M059J (cell line): ENCODE measurements at places on chromosomes 6 and 20.

DNA sequence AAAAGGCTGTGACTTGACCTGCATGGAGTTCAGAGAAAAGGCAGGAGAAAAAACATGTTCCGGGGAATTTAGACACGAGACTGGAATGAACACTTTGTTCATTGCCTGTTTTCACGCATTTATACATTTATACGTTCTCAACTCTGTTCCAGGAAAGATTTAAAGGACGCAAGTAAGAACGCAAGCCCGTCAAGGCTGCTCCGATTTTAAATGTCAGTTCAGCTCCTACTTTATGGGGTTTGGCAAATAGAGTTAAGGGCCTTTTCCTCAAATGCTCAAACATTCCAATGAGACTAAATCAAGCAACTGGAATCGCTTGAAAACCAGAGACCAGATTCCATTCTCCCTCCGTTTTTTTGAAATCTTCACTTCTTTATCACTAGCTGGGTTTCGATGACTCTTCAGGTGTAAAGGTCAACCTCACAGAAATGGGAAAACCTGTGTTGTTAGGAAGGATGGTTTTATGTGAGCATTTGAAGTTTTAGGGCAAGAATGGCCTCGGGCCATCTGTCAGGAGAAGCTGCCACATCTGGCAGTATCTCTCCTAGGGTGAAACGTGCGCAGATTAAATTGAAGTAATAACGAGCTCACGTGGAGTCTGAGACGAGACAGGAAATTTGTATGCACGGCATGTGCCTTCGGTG is 24.9 kb downstream of the TTLL2 start:
- no peak for DNase-seq

DNA sequence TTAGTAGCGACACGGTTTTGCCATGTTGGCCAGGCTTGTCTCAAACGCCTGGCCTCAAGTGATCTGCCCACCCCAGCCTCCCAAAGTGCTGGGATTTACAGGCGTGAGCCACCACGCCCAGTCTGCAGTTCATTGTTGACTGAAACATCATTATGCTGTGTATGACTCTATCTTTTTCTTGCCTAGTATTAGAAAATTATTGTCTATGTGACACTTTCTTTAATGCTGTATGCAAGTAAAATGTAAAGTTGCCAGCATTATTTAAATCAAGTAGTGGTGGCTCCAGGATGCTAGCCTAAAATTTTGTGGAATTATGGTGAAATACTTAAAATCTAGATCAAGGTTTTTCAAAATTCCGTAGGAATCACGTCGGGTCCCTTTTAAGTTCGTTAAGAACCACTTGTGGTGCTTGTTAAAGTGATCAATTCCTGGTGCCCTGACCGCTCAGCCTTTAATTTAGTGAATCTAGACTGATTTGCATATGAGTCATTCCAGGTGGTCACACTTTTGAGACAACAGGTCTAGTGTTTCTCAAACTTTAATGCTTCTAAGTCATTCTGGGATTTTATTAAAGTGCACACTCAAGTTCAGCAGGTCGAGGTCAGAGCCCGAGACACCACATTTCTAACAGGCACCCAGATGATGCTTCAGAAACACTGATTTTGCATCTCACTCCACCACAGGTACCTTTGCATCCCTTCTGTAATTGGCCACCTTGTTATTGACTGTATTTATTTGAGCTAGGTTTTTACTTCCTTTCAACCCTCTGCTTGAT is 132.6 kb upstream of the MTHFD1L start:
- no peak for DNase-seq

DNA sequence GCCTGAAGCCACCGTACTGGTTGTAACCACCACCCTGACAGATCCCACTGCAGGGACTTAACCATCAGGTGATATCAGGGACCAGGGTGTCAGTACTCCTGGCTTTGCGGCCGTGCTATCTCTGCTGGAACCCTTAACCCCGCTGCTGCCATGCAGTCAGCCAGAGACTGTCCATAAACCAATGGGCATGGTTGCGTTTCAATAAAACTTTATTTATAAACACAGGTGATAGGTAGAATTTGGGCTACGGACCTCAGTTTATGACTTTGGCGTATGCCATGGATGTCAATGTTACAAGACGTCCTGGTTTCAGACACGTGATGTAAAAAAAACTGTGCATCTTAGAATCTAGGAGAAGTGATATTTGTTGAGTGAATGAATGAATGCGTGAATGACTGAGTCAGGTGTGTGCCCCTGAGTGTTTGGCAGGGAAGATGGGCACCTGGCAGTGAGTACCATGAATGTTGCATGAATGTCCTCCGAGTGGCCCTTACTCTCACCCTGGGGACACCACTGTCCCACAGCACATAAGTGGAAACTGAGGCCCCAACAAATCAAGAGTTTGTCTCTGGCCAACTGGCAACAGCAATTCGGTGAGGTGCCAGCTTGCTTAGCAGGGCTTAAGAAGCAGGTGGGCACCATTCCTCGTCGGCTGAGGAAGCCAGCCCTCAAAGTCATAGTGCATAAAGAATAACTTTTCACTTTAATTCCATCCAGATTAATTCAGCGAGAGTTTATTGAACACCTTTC is 64.0 kb upstream of the APCDD1L start:
- DNase-seq = no peak

DNA sequence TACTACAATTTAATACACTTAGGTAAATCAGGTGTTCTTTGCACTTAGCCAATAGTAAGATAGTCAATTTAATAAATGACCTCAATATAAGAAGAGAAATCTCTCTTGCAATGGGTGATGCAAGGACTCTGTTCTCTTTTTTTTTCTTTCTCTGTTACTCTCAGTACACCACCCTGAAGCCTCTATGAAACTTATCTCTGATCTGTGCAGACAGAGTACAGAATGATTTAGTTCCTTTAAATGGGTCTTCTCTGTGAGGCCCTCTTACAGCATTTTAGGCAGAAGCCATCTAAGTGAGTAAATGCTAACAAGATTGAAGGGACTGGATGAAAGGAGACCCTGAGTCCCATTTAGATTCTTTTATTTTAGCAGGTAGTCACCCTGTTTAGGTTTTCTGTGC is 312.8 kb downstream of the RFPL4B start:
- DNase-seq = no peak

DNA sequence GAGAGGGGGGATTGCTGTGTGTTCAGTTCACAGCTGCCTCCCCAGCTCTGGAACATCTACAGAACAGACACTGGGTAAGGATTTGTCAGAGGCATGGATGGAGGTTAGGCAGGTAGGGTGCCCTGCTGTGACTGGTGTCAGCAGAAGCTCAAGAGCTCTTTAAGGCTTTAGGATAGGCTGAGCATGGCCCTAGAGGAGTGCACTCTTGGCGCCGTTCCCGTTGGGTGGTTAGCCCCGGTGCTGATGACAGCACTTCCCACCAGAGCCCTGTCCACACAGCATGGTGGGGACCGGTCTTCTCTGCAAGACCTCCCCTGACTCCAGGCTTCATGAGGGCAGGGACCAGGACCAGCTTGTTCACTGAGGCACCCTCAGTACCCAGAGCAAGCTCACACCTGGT is 262.0 kb downstream of the BMP7 start:
- DNase-seq = peak; percentile 37

GRCh38 chr6:51432481-51432880 is 613.8 kb downstream of the TFAP2B start:
- peak; percentile 20 for DNase-seq

- DNase-seq = peak; percentile 3
Measured at GRCh38 chr6:38750968-38751615, 36.0 kb downstream of the DNAH8 start.

DNA sequence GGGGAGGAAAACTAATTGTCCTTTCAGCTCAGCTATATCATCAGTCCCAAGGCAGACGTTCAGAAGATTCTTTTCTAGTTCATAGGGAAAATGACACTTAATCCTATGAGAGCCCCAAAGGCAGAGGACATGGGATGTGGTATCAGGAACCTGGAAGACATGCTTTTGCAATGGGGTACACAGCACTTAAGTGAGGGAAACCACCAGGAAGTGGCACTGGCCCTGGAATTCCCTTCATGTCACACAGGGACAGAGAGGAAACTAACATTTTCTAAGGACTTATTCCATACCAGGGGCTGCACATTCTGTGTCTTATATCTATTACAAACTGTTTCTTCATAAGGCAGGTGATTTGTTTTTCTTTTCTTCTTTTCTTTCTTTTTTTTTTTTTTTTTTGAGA is 28.2 kb downstream of the VPS52 start:
- no peak for DNase-seq

GRCh38 chr6:15843764-15844163 is 180.9 kb upstream of the DTNBP1 start:
- DNase-seq = no peak

DNA sequence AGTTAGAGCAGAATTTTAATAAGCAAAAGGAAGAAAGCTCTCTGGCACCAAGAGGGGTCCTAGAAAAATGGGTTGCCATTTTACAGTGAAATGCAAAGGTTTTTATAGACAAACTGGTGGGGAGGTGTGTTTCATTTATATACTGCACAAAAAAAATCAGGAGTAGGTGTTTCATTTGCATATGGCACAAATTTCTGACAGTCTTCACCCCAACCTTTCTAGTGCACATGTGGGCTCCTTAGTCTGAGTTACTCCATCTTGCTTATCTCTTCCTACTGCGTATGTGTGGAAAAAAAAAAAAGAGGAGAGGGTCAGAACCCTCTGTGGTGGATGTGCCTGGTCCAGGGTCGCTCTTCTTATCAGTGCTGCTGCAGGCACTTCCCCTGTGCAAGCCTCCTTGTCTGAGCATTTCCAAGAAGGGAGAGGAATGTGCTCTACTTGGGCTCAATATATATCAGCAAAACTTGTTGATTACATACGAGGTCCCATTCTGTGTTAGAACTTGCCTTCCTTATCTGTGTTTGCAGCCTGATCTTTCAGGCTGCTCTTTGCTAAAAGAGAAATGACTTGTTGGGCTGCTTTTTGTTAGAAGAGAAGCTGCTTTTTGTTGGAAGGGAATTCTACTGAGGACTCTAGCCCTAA is 59.0 kb upstream of the MRAP2 start:
- no peak for DNase-seq

- peak; percentile 41 for DNase-seq
Measured at GRCh38 chr6:140779341-140779740, 1353.4 kb upstream of the GJE1 start.

DNA sequence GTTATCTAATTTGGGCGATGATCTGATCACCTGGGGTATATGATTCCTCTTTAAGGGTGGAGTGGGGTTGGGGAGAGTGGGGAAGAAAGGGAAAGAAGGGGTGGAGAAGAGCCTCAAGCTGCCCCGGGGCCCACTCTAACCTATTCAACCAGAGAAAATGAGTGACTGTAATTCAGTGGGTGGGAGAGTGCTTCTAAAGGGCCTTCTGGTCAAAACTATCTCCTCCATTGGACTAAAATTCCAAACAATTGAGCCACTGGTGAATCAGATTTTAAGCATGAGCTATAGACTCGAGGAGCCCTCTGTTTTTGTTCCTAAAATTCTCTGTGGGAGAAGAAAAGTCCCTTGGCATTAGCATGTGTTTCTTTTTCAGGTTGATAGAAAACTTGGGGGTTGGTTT is 296.8 kb downstream of the CLIC5 start:
- peak; percentile 82 for DNase-seq

- no peak for DNase-seq
Measured at GRCh38 chr6:134372603-134373281, 54.8 kb upstream of the SGK1 start.

DNA sequence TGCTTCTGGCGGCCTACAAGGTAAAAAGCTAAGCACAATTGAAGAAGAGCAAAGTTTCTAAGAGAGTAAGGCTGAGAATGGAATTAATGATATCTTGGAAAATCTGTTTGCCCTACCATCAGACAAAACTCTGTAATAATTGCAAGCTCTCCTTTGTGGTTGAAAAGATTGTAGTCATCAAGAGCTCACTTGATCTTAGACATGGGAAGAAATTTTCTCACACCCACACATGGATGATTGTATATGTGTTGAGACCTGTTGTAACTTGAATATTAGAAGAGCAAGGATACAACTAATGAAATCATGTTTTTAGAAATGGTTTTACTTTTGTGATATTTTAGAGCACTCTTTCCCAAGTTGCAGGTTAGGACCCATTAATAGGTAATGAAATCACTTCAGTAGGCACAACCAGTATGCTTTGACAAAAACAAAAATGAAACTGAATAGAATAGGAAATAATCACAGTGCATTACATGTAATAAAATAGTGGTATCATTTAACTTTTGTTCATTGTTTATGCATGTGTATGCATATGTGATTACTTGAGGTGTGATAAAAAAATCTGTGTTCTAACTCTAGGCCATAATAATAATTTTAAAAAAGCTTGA is 14.0 kb downstream of the DCBLD1 start:
- peak; percentile 63 for DNase-seq

- no peak for DNase-seq
Measured at GRCh38 chr6:89965441-89966227, 71.4 kb downstream of the GJA10 start.

DNA sequence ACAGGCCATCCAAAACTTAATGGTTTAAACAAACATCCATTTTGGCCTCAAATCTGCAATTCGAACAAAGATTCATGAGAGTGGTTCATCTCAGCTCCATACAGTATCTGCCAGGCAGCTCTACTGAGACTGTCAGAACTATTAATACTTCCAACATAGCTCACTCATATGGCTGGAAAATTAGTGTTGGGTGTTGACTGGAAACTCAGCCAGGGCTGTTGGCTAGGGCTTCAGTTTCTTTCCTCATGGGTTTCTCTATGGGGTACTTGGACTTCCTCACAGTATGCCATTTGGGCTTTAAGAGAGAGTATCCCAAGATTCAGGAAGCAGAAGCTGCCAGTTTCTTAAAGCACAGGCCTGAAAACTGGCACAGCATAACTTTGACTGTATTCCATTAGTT is 240.3 kb downstream of the TPBG start:
- no peak for DNase-seq

DNA sequence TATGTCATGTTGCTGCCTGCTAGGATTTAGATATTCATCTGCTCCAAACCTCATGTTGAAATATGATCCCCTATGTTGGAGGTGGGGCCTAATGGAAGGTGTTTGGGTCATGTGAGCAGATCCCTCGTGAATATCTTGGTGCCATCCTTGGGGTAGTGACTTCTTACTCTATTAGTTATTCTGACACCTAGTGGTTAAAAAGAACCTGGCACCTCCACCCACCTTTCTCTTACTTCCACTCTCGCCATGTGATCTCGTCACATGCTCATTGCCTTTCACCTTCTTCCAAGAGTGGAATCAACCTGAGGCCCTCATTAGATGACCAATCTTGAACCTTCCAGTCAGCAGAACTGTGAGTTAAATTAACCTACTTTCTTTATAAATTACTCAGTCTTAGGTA is 549.4 kb upstream of the SYNCRIP start:
- peak; percentile 10 for DNase-seq

GRCh38 chr20:45183084-45183483 is 8.4 kb downstream of the PI3 start:
- no peak for DNase-seq
